Stimulated activated CD4-positive, alpha-beta T cell treated with anti-CD3 and anti-CD28 coated beads, Interleukin-15, amount 100 ng/mL, for 48 hours (primary cell): ENCODE measurements at places on chromosomes 11 and 22.
A peak's percentile ranks its signal among the peaks of the same experiment; 100 is the strongest.

DNA sequence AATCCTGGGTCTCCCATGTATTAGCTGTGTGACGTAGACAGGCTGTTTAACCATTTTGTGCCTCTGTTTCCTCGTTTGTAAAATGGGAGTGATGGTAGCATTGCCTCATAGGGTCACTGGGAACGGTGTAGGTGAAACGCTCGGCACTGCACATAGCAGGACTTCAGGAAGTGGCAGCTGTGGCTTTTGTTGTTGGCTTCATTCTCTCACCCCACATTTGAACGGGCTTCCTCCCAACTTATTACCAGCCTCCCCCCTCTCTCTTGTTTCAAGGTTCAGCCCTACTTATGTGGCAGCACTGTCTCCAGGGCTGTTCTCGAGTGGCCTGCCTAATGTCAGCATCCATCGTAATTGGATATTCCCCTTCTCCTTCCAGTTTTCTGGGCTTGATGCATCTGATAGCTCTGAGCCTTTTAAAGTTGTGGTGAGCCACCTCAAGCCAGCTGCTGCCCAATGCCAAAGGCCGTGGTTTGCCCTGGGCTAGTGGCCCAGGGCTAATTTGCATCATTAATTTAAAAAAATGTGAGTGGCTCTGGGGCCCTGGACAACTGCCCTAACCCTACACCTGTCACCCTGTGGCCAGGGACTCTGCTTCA, 217.8 kb upstream of the TBCEL start:
- no peak for DNase-seq

GRCh38 chr22:33597274-33597985, 322.8 kb downstream of the LARGE1 start:
- no peak for DNase-seq

GRCh38 chr22:49577168-49578060, 250.3 kb downstream of the BRD1 start:
- DNase-seq, result no peak

DNA sequence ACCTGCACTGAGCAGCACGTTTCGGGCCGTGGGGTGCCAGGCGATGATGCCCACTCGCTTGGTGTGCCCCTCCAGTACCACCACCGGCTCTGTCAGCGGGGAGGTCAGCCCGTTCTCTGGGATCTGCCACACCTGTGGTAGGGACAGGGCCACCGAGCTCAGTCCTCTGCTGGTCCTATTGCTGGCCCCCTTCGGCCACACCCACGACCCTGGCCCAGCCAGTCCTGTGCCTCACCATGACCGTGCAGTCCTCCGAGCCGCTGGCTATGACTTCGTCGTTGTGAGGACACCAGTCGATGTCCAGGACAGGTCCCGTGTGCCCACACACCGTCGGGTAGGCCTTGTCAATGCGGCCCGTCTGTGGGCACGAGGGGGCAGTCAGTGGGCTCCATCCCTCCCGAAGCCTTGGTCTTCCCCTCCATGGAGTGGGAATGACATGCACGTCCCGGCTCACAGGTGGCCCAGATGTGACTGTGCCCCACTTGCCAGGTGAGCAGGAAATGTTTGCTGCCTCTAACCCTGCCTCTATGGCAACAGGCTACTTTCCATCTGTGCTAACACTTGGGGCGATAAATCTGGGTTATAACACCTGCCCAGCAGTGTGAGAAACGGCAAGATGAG, 1.4 kb downstream of the CORO1B start:
- no peak for DNase-seq

- no peak for DNase-seq
Measured at GRCh38 chr11:2413742-2414579, 13.4 kb downstream of the TSSC4 start.

- DNase-seq, result no peak
Measured at GRCh38 chr22:29089507-29089906, 16.7 kb downstream of the KREMEN1 start.

DNA sequence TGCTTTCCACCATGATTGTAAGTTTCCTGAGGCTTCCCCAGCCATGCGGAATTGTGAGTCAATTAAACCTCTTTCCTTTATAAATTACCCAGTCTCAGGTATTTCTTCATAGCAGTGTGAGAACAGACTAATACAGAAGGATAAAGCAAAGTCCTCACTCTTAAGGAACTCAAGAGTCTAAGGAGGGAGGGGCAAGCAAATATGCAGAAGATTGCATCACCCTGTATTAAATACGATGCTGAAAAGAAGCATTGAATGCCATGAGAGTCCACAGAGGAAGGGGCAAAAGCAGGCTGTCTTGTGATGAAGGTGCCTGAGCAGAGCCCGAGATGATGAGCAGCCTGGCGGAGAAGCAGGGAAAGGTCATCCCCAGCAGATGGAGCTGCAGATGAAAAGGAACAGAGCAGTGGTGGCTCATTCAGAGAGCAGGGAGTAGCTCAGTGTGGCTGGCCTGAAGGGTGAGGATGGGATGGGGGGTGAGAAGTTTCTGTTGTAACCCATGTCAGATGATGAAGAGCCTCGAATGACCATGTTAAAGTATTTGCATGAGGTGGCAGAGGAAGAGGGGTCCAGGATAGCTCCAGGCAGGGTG, 6.3 kb upstream of the IZUMO1R start:
- no peak for DNase-seq

DNA sequence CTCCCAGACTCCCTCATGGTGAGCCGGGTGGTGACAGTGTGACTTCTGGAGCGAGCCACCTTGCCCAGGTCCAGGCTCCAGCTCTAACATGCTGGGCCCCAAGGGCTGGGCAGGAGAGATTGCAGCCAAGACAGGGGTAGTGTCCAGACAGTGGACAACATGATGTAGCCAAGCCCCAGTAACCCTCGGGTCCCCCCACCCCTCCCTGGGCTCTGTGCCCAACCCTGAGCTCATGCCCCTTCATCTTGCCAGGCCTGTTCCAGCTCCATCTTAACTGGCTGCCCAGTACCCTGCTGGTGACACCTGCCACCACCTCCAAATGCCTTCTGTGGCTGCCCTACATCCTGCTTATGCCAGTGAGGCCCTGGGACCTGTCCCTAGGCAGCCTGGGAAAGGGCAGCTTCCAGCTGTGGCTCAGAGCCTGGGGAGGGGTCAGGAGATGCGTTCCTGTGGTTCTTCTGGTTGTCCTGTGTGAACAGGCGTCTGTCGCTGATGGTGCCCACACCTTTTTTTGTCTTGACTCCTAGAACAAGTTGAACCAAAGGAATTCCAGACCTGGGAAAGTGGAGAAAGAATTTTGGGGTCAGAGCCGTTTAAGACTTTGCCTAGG, 12.5 kb upstream of the SYT12 start:
- no peak for DNase-seq

DNA sequence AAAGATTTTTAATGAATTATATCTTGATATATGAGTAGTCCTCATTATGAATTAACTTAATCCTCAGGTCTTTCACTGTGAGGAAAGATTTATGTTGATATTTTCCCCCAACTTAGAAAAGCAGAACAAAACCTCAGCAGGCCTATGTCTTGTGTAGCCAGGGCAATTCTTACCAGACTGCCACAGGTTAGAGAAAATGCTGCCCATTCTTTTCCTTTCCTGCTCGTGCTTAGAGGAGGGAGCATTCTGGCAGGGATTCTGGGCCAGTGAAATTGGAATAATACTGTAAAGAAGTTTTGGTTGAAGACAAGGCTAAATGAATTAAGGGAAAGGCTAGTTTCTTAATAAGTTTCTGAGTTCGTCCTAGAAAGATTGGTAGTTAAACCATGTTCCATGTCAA, 56.6 kb downstream of the ZNRF3 start:
- DNase-seq, result no peak

DNA sequence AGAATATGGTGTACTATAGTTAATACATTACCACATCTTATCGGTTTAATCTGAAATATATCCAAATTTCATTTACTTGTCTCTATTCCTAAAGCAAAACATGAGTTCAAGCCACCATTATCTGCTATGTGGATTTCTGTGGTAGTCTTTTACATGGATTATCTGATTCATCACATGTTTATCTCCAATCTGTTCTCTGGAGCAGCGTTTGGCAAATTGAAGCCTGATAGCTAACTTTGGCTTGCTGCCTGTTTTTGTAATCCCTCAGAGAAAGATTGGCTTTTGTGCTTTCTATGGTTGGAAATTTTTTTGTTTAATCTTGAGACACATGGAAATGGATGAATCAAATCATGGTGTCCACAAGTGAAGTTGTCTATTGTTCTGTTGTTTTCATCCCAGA, 274.3 kb downstream of the JRKL start:
- no peak for DNase-seq

- no peak for DNase-seq
Measured at GRCh38 chr11:35288817-35289541, 130.4 kb downstream of the SLC1A2 start.

DNA sequence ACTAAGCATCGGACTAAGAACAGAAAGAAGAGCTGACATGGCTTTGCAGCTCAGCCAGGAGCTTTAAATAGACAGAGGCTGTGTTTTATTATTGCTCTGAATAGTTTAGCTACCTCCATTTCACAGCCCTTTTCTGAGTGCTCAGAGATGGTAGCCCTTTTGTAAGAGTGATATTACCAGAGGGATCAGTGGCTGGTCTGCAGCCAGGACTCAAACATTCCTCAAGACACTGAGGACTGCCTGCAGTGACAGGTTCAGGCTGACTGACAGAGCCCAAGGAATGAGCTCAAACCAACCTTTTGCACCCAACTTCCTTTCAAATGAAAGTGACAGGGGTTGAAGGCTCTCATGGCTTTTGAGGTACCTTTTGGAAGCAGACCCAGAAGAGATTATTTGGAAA, 189.0 kb downstream of the DDX10 start:
- no peak for DNase-seq

DNA sequence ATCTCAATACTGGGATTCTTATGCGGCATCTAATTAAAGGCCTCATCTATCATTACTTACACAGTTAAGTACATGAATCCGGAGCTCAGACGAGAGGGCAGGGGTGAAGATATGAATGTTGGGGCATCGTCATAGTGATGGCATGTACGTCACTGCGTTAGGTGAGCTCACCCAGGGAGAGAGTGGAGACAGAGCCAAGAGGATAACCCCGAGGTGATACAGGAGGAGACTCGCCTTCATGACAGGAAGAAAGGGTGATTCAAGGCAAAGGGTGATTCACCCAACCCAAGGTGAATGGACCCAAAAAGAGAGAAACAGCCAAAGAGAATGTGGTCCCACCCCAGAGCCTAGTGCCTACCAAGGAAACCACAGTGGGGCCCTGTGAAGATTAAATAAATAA, 132.9 kb upstream of the BLID start:
- no peak for DNase-seq

GRCh38 chr11:104094576-104094975, 58.1 kb downstream of the DDI1 start:
- no peak for DNase-seq

GRCh38 chr22:47786650-47787290, 1024.3 kb downstream of the TBC1D22A start:
- DNase-seq, result no peak

DNA sequence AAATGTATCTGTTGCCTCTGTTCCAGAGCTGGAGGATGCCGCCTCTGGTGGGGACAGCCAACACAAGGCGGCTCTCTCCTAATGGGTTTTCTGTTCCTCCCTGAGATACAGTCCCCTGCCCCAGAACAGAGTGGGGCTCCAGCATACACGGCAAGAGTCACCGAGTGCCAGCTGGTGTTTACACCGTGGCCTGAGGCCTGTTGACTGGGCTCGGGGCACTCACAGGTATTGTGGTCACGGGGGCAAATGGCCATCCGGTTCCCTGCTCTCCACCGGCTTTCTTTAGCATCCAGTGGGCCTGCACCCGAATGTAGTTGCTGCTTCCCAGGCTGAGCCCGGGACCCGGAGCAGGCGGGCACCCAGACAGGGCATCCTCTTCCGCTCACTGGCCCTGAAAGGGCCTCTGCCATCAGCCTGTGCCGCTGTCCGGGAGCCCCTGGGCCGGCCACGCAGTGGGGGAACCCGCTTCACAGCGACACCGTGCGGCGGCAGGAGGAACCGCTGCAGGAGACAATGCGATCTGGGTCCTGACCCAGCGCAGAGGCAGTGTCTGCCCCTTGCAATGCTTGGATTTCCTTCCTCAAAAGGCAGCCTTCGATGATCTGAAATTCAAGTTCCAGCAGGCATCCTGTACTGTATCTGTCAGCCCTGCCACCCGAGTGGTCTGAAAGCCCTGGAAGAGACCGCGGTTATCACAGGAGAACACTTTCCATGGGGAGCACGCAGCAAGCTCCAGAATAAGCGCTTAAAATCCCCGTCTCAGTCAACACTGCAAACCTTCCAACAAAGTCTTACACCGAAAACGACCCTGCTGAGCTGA, 859 bp upstream of the KRTAP5-5 start:
- peak; percentile 33 for DNase-seq

DNA sequence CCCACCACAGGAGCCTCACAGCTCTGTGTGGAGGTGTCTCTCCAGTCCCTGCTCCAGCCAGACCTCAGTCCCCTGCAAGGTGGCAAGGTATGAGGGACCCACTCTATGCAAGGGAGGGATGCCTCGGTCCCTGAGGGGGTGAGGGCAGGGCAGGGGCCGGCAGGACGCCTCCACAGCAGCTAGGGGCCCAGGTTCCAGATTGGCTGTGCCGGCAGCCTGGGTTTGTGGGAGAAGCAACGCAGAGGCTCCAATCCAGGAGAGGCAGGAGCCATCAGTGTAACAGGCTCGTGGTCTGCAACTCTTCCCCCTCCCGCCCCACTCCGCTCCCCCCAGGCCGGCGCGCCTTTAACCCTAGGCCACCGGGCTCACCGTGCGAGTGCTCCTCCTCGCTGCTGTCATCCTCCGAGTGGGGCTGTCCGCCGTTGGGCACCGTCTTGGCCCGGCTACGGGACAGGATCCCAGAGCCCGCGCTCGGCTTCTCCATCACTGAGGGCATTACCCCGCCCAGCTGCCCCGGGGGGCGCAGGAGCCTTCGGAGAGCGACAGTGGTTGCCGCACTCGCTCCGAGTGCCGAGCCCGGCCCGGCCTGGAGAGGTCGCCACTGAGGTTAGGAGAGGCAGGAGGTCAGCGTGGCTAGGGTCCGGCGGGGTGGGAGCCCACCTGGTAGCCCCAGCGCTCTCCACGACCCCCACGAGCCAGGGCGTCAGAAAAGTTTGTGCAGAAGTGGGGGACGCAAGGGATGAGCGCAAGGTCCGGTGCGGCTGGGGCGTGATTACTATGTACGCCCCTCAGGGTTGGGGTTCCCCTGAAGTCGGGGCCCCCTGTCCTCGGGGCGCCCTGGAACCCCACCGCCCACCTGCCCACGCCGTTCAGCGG, 765 bp downstream of the RCOR2 start:
- DNase-seq, result no peak

GRCh38 chr11:114399490-114400215, 658 bp downstream of the C11orf71 start:
- DNase-seq, result no peak
